ENCODE measurements at places on chromosomes 1 and 21.

- DNase-seq, result no peak
Measured at GRCh38 chr1:163604896-163605295, 283.1 kb downstream of the NUF2 start.

GRCh38 chr1:12798911-12799310 is 7.7 kb downstream of the PRAMEF1 start:
- no peak for DNase-seq

- DNase-seq, result no peak
Measured at GRCh38 chr21:23524685-23525084, 2082.6 kb downstream of the MRPL39 start.

DNA sequence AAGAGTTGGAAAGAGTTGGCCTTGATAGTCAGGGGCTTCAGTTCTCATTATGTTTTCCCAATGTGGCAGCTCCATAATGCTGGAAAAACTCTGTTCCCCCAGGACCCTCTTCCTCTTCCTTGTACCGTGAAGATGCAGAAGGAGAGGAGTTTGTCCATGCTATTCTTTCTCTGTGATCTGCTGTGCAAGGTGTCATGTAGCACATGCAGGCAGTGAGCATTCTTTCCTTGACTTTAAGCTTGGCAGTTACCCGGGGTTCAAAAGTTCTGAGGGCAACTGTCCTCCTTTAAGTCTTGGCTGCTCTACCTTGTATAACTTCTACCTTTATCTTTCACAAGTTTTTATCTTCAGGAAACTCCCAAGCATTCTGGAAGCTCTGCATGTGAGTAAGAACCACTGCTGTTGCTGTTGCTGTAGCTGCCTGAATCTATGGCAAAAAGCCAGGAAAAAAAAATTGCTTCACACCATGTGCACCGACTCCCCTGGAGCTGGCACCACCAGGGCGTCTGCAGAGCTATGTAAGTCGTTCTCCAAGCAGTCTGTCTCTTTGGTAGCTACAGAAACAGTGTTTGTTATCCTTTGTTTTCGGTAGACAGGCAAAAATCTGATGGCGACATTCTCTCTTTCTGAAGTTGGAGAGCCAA is 42.7 kb upstream of the SLC16A1 start:
- no peak for DNase-seq

GRCh38 chr21:15018382-15018781 is 46.4 kb downstream of the NRIP1 start:
- DNase-seq, result no peak

DNA sequence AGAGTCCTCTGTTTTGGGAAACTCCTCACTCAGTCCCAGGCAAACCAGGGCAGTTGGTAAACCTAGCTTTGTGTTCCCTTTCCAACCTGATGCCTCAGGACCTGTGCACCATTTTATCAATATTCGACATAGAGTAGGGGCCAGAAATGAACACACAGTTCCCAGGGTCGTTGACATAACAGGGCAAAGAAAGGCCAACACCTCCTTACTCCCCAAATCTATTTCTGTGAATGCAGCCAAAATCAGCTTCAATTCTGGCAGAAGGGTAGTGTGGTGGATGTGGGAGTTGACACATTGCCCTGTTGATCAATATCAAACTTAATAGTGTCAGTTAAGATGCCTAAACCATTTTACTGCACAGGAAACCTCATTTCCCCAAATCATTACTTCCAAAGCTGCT is 104.6 kb upstream of the SPATA6 start:
- no peak for DNase-seq

DNA sequence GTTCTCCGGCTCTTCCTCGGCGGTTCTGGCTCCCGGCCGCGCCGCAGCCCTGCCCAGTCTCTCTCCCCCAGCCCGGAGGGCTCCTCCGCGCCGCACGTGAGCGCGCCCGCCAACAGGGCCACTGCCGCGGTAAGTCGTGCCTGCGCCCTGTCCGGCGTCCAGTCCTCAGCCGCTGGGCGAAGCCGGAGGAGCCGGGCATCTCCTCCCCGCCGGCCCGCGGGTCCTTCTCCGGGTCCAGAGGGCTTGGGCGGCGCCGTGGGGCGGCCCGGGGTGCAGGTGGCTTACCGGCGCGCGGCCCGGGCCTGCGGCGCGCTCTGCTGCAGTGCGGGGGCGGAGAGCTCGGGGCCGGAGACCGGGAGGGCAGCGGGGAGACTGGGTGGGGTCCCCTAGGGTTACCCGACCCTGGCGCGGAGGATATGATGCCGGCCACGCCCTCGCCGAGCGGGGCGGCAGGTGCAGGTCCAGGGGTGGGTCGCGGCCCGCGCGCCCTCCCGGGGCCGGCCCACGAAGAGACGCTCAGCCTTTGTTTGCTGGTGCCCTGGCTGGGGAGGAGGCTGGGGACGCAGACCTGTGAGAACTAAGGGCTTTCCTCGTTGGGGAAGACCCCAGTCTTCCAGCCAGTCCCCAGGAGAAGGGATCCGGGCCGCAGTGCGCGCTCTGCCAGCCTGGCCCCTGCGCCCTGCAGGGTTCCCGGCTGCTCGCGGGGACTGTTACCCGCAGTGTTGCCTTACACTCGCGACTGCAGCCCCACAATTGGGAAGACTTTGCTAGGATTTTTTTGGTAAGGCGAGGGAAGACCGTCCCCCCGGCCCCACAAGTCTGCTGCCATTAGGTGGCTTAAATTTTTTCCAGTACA is at the start of gene DOP1B:
Gene DOP1B, plus strand, starts transcription at position 10 of the 856 bp plus-strand sequence. CDS start 7,910 bp downstream, outside the sequence.
- no peak for DNase-seq

- DNase-seq, result no peak
Measured at GRCh38 chr1:223144914-223145313, 1.9 kb upstream of the TLR5 start.

GRCh38 chr1:221166559-221167318 is 287.5 kb downstream of the HLX start:
- DNase-seq, result peak; percentile 63

- no peak for DNase-seq
Measured at GRCh38 chr1:51365774-51366173, 35.4 kb upstream of the TTC39A start.

GRCh38 chr1:192983349-192983980 is 75.7 kb downstream of the UCHL5 start:
- peak; percentile 14 for DNase-seq

DNA sequence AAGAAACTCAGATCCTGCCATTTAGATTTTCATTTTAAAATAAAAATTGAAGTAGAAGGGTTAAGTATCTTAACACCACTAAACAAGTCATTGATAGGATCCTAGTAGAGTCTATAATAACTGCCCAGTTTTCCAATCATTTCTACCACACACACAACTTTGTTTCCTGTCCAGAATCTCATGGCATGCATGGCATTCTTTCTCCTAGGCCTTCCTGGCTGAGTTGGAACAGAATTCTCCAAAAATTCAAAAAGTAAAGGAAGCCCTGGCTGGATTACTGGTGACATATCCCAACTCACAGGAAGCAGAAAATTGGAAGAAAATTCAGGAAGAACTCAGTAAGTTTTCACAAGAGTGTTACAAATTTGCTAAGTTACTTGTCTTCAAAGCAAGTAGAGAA is 111.4 kb upstream of the BMP8A start:
- no peak for DNase-seq

- no peak for DNase-seq
Measured at GRCh38 chr1:160671603-160672517, 25.0 kb upstream of the SLAMF1 start.

DNA sequence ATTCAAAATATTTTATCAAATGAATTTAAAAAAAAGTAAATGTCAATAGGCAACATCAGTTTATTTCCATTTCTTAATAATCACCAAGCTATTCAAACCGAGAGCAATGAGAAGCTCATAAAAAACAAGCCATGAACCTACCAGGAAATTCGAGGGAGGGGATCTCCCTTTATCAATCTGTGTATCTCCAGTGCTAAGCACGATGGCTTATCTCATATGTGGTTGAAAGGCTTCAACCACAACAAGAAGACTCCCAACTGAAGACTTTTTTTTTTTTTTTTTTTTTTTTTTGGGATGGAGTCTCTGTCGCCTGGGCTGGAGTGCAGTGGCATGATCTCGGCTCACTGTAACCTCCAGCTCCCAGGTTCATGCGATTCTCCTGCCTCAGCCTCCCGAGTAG is 833.3 kb downstream of the USP25 start:
- no peak for DNase-seq

DNA sequence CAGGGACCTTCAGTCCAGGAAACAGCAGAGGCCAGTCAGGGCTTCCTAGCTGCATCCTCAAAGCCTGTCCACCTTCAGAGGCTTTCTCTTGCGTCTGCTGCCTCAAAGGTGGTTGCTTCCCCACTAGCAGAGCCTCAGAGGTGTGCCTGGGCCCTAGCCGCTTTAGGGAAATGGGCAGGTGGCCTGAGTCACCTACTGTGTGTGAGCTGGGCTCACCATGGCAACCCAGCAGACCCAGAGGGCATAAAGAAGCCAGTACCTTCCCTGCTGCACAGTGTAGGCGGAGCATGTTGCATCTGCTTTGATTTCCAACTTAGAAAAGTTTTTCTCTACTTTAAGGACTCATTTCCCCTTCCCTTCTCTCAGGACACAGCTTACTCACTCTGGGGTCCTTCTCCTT is 12.5 kb downstream of the SLC9A1 start:
- DNase-seq, result no peak

DNA sequence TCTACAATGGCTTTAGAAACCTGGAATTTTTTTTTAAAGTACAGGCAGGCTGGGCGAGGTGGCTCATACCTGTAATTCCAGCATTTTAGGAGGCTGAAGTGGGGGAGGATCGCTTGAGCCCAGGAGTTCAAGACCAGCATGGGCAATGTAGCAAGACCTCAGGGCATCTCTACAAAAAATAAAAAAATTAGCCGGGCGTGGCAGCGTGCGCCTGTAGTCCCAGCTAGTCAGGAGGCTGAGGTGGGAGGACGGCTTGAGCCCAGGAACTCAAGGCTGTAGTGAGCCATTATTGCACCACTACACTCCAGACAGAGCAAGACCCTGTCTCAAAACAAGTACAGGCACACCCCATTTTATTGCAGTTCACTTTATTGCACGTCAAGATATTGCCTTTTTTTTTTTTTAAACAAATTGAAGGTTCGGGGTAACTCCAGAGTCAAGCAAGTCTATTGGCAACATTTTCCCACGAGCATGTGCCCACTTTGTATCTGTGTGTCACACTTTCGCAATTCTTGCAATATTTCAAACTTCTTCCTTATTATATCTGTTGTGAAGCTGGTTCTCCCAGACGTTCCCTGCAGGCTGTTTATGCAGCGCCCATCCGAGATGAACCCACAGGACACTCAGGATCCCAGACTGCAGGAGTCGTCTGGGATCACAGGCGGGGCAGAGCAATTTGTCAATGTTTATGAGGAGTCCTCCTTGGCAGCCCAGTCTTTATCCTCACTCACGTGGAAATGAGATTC is 4.7 kb downstream of the HES2 start:
- no peak for DNase-seq

DNA sequence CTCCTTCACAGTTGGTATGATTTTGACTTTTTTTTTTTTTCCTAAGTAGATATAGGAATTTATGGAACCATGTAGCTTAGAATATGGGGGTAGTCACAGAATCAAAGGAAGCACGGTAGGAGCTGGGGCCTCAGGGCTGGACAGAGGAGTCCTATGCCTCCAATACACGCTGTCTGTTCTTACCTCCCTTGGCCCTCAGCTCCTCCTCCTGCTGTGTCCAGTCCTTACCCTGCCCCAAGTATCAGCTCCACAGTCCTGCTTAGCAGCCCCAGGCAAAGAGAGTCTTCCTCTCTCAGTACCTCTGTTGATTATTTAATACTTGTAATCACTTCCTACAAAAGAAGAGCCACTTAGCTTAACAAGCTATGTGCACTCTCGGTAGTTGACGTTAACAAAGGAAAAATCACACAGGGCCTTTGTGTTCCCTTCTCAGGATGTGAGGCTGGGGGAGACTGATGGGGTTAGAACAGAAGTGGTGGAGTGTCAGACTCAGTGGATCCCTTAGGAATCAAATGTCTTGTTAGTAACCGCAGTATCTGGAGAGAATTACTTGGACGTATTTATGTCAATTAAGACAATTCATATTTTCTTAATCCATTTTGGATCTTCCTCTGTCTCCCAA is 292.3 kb downstream of the HHAT start:
- no peak for DNase-seq

DNA sequence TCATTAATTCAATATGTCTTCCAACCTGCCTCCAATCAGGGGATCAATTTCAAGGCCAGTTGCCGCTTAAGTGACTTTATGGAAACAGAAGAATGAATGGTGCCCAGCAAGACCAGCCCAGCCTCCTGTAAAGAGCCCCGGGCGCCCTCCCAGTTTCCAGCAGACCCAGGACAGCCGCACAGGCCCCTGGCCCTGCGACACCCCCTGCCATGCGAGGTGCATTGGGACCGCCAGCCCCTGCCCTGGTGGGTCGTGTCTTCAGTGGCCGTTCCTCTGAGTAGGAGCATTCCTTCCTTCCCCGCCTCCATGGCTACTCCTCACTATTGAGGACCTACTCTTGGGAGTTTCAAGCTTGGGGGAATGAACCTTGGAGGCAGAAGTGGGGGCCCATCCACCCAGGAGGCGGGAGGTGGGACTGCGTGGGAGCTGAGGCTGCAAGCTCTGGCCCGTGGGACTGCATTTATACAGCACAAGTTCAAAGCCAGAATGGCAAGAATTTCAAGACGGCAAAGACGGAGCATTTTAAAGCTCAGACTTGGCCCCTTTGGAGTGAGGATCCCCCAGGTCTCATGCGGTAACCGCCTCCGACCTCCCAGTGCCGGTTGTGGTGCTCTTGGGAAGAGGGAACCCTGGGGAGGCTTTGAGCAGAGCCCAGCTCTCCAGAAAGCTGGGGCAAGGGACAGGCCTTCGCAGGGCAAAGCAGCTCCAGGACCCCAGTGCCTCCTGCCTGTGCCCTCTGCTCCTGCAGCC is 73.1 kb upstream of the ACTRT2 start:
- DNase-seq, result no peak

GRCh38 chr1:111990878-111991718 is 1.6 kb upstream of the KCND3 start:
- no peak for DNase-seq

GRCh38 chr1:201038186-201038876 is 14.8 kb upstream of the KIF21B start:
- no peak for DNase-seq

GRCh38 chr1:213519098-213519497 is 468.1 kb downstream of the RPS6KC1 start:
- DNase-seq, result no peak

DNA sequence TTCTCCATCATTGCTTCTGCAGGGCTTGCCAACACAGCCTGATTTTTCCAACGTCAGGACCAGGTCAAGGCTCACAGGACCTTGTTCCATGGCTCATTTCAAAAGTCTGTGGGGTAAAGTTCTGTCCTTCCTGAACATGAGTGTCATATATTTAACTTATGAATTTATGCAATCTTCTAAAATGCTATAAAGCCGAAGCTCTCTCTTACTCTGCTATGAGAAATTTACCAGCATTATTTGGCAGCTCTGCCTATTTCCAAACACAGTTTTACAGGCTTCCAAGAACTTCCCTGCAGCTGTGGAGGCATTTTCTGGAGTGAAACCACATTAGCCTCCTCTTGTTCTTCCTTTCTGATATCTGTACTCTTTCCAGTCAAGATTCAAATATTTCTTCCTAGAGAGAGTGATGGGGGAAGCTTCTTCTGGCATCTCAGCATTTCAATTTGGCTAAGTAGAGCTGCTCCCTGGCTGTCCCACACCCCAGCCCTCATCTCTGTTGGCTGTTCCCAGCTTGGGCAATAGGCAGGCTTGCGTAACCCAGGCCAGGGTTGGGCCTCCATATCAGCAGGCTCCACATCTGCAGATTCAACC is 15.6 kb upstream of the HMGCS2 start:
- no peak for DNase-seq

Data from GM12865 (cell line).